ENCODE measurements at places on chromosomes 5 and 9.

- no peak for DNase-seq
Observed at GRCh38 chr5:35440409-35440808, 177.3 kb upstream of the SPEF2 start.

GRCh38 chr5:123450640-123451039 is 27.4 kb upstream of the CEP120 start:
- no peak for DNase-seq

DNA sequence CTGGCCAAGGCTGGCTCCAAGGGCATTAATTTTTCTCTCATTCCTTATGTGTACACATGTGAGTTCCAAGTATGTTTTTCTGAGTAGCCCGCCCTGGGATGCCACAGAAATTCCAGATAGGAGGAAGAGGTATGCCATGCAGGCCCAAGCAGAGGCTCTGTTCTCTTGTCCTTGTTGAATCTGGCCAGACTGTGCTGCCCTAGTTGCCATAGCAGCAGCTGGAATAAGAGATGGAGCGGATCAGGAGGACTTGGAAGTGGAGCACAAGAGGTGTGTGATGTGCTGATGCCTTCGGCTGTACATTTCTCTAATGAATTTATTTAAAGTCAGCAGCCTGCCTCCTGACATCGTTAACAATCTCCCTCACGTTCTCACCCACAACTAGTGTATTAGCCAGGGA is 235.6 kb upstream of the RPS23 start:
- DNase-seq = no peak

DNA sequence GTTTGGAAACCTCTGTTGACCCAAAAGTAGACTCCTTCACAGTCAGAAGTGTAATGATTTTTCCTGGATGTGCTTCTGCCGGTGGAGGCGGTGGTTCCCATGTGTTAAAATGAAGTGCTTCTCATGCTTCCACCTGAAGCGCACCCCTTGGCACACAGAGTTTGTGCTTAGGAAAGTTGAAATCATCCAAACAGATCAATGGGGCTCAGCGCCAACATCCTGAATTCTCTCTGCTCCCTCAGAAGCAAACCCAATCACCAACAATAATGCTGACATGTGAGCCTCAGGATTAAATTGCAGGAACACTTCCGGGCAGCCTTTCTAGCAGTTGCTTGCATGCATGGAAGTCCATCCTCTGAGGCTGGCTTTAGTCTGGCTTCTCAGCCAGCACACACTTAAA is 71.0 kb downstream of the MED10 start:
- DNase-seq = no peak

- no peak for DNase-seq
Observed at GRCh38 chr5:179792612-179793467, 946 bp upstream of the LTC4S start.
